ENCODE measurements at places on chromosomes 7 and 10.

- DNase-seq, result no peak
Observed at GRCh38 chr10:23630885-23631284, 192.0 kb downstream of the OTUD1 start.

DNA sequence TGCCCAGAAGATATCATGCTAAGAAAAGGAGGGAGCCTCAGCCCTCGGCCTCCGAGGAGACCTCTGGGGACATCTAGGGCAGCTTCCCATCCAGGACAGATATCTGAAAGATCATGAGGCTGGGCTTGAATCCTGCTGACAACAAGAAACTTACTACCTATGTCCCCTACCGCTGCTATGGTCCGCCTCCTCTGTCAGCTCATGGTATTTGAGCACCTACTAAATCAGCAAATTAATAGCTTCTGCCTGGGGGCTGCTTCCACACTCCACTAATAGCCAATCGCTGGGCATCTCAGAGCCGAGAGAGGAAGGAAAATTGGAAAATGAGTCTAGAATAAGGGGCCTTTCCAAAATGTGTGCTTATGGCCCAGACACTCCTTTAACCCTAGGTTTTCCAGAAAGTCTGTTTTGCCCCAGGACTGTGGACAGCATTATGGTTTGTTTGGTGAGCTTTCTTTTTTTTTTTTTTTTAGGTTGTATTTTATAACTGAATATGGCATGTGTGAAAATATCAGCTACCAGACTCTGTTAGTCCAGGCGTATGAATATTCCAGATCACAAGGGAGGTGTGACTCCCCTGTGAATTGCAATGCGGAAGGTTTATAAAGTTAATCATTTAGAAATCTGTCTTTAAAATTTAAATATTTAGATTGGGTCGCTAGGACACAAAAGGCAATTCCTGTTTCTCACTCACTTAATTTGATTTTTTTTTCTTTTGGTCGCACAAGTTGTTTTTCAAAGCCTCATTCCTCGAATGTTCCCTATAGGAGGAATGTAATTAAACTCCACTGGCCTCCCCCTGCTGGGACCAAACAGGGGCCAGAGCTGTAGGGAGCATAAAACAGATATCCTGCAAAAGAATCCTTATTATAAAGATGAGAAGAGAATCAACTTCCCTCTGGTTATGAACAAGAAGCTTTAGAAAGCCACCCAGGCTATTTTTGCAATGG lies 89.4 kb downstream of the PARP12 start:
- DNase-seq, result no peak

DNA sequence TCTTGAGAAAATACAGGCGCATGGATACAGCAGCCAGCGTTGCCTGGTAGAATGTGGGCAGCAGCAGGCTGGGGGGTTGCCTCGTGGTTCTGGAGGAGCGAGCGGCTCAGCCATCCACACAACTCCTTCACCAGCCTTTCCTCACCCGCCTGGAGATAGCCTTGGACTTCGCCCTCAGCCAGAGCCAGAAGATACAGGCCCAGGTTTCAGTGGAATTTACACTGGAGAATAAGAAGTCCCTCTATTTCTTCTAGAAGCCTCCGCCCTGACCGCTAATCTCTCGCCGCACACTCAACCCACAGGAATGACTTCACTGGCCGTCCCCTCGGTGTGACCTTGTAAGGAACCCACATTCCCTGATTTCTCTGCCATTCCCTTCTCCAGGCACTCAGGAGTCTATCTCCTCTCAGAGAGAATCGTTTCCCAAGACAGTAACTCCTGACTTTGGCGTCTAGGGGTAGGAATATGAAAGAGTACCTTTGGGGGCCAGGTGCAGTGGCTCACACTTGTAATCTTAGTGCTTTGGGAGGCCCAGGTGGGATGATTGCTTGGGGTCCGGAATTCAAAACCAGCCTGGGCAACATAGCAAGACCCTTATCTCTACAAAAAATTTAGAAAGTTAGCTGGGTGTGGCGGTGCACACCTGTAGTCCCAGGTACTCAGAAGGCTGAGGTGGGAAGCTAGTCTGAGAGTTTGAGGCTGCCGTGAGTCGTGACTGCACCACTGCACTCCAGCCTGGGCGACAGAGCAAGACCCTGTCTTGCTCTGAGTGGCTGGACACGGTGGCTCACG lies 52.0 kb upstream of the ECHDC3 start:
- DNase-seq, result no peak

- DNase-seq, result no peak
Observed at GRCh38 chr10:75506930-75507329, 75.5 kb downstream of the LRMDA start.
